ENCODE measurements at places on chromosomes 2 and 18.
A peak's percentile ranks its signal among the peaks of the same experiment; 100 is the strongest.

GRCh38 chr18:48915626-48916425 lies 34.9 kb downstream of the SMAD7 start:
- no peak for DNase-seq

DNA sequence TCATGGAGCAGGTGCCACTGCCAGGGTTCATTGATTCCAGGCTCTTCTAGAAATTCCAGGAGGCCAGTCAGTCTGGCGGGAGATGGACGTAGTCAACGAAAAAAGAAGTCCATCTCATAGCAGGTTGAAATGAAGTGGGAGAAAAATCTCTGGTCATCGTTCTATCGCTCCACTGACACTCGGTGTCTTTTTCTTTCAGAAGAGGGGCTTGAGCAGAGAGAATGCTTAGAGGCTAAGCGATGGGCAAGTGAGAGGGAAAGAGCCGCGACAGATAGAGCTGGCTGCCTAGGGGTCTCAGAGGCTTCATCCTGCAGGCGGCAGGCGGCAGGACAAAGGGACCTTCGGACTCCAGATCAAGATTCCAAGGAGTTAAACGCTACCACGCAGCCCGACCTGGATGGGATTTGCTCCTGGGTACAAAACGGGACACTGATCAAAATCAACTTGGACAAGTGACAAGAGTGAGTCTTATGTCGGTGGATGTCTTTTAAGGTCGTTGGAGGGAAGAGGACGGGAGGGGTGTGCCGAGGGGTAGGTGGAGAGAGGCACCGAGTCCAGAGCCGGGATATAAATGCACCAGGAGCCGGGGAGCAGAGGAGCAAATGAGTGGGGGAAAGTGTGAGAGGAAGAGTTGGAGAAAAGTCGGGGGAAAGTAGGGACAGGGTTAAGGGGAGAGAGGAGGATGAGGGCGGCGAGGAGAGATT lies 677 bp upstream of the TMEM178A start:
- no peak for DNase-seq

- no peak for DNase-seq
These were observed 114.0 kb downstream of the HIBCH start for GRCh38 chr2:190205657-190206056.

GRCh38 chr2:152363936-152364335 lies 29.0 kb downstream of the FMNL2 start:
- DNase-seq = no peak

GRCh38 chr2:237128026-237128703 lies 42.5 kb downstream of the COPS8 start:
- DNase-seq = no peak

DNA sequence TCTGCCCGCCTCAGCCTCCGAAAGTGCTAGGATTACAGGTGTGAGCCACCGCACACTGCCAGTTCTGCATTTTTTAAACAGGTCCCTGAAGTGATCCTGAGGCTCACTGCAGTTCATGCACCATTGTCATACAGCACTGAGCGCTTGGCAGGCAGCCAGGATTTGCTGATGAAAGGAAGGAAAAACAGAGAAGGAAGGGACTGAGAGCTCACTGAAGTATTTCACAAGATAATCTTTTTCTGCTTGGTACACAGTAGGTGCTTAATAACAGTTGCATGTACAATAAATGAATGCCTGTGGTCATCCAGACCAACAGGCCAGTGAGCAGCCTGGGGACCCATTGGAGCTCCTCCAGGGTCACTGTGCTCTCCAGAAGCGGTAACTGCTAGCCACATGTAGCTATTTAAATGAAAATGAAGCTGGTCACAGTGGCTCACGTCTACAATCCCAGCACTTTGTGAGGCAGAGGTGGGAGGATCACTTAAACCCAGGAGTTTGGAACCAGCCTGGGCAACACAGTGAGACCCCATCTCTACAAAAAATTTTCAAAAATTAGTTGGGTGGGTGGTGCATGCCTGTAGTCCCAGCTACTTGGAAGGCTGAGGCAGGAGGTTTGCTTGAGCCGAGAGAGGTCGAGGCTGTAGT lies 33.1 kb upstream of the SMAD7 start:
- peak; percentile 43 for DNase-seq

DNA sequence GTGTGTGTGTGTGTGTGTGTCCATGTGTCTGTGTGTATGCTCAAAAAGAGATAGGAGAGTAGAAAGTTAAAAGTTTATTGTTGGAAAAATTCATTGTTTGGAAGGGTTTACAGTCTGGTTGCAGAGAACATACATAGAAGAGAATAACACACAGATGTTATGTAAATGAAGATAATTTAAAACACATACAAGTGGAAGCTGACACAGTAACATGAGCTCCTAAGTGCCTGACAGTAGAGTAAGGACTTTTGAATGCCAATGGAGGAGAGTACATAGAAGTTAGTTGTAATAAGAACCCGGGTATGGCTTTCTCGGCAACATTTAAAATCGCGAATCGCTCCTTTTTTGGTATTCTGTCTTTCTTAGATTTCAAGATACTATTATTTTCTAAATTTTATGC lies 137.0 kb upstream of the FANCL start:
- DNase-seq = no peak

DNA sequence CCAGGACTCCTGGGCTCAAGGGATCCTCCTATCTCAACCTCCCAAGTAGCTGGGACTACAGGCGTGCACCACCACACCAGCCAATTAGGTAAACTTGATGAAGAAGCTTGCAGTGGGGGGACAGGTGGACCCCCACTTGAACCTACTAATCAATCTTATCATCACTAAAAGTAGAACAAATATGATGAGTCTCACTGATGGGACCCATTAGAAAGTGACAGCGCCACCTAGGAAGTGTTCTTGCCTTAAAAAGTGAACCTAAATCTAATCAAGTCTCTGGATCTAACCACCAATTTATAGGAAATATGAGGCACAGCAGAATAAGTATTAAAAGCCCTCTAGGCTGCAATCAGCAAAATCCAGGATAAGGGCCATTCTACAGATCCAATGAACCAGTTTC lies 79.2 kb downstream of the BIN1 start:
- DNase-seq = no peak

DNA sequence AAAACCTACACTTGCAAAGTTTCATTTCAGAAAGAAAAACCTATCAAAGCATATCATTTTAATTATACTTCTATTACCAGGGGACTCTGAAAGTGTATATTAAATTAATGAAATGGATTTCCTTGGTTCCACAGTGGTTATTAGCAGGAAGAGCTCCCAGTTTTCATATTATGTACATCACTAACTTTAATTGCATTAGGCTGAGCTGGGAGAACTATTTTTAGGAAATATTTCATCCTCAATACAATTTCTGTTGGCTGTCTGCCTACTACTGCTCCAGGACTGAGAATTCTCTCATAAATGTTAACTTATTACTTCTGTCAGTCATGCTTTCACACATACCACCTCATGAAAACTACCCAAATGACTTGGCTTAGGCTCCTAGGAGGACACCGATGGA lies 301.4 kb downstream of the CMPK2 start:
- DNase-seq = no peak

DNA sequence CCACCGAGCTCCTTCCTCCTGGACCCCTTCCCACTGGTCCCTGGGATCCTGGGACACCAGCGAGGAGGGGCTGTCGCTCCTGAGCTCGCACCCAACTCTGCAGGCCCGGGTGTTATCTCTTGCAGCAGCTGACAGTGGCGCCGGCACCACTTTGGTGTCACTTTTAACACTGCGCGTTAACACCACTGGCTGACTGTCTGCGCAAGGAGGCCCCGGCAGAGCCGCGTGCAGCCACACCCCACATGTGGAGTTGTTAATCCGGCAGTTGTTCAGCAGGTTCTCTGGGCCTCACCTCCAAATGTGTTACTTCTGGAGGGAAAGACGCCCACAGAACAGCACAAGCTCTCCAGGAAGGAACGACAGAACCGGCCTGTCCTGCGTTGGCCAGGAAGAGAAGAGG lies 155.0 kb upstream of the GLI2 start:
- DNase-seq = no peak

GRCh38 chr18:32373995-32374394 lies 96.7 kb downstream of the GAREM1 start:
- peak; percentile 88 for DNase-seq

Data from DMS153 (cell line).